Right ventricle myocardium superior (tissue), 1 donor: ENCODE measurements at places on chromosomes 2 and 18. TPM values are rescaled to one million over a fixed set of nuclear protein-coding genes. Genes with fewer than 3 reads are reported as not detected.

DNA sequence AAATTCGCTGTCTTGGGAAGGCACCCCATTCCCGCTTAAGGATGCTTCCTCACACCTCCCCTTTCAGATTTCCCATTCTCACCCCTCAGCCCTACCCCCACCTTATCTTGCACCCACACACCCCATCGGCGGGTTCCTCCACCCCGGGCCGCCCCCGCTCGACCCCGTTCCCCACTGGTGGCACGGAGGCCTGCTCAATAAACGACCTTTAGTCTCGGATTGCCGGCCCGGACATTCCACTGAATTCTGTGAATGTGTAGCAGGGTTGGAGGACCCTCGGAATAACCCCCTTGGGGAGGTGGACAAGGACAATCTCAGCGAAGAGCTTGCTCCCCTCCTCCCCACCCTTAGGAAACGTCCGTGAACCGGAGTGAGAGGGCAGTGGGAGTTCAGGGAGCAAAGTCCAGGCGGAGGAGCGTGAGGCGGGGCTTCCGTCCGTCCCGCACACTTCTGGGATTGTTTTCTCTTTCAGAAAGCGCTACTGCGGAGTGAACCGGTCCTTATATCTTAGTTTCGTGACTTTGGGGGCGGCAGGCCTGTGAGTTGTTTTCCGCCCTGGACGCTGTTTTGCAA is 2.8 kb upstream of the LBX2 start:
- DNase-seq: no peak

GRCh38 chr2:142531377-142531776 is 346.1 kb upstream of the KYNU start:
- DNase-seq: no peak

DNA sequence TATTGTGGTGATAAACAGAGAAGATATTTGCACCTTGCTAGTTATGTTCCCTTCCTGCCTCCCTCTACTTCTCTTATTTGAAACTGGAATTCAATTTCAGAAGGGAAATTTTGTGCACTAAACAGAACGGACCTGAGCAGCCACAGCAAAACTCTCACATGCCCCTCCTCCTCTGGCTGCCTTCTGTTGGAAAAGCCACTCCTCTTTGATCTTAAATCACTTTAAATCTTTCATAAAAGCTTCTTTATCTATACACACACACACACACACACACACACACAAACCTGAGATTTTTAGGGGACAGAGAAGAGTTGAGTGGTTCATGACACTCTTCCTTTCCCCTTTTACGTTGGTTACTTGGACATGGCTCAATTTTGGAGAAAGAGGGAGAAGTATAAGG is 5.6 kb downstream of the TBR1 start:
- no peak for DNase-seq

Gene KCMF1
- total RNA-seq: 83.3 TPM

- no peak for DNase-seq
Observed at GRCh38 chr2:189164746-189165145, 14.8 kb downstream of the COL5A2 start.

DNA sequence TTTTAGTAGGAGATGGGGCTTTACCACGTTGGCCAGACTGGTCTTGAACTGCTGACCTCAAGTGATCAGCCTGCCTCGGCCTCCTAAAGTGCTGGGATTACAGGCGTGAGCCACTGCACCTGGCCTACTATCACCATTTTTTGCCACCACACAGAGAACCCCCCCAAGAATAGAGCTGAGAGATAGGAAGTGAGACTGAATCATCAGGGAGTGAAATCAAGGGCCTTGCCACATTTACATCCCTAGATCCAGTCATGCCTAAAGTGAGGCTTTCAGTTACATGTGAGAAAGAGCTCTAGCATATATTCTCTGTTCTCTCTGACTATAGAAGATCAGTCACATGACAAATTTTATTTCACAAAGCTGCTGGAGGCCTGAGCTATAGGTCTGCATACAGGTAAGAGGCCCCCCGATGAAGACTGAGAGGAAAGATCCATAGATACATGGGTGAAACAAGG is 28.0 kb upstream of the KCMF1 start:
- DNase-seq: no peak

Gene ATOH8
- 25.8 TPM for total RNA-seq

GRCh38 chr2:96903815-96904214 is 33.9 kb upstream of the SEMA4C start:
- no peak for DNase-seq

GRCh38 chr2:221973902-221974301 is 324.9 kb downstream of the PAX3 start:
- no peak for DNase-seq

- no peak for DNase-seq
Observed at GRCh38 chr2:9388199-9388681, 35.1 kb downstream of the ITGB1BP1 start.

Gene ACMSD
- total RNA-seq: not detected

Gene LOXL3
- 3.6 TPM for total RNA-seq

DNA sequence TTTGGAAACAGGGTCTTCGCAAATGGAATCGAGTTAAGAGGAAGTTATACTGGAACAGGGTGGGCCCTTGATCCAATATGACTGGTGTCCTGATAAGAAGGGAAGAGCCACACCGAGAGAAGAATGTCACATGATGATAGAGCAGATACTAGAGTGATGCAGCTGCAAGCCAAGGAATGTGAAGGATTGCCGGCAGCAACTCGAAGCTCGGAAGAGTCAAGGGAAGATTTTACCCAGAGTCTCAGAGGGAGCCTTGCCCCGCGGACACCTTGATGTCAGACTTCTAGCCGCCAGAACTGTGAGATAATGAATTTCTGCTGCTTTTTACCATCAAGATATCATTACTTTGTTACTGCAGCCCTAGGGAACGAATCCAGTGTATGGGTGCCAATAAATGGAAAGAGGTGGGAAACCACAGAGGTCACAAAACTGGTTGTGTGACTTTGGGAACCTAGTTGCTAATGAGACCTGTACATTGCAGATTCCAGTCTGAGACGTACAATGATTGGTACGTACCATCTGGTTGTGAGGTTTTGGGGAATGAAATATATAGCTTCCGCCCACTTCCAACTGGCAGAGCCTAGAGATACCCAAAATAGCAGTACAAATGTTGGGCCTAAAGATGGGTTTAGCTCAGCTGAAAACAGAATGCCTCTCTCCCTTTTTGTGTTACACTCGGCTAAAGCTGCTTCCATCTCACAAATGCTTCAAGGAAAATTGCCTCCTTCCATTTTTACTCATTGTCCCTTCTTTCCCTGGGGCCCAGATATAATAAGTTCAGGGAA is 28.6 kb upstream of the VWA3B start:
- no peak for DNase-seq

Gene TFCP2L1
- 0.19 TPM for total RNA-seq

Gene LGALSL
- total RNA-seq: 4.2 TPM

- DNase-seq: no peak
Observed at GRCh38 chr2:66867063-66867441, 432.1 kb downstream of the MEIS1 start.

- no peak for DNase-seq
Observed at GRCh38 chr18:44795241-44795640, 114.6 kb downstream of the SETBP1 start.
